ENCODE measurements at places on chromosomes 7 and 10.

- DNase-seq, result no peak
Measured at GRCh38 chr7:47421456-47421855, 160.5 kb downstream of the TNS3 start.

DNA sequence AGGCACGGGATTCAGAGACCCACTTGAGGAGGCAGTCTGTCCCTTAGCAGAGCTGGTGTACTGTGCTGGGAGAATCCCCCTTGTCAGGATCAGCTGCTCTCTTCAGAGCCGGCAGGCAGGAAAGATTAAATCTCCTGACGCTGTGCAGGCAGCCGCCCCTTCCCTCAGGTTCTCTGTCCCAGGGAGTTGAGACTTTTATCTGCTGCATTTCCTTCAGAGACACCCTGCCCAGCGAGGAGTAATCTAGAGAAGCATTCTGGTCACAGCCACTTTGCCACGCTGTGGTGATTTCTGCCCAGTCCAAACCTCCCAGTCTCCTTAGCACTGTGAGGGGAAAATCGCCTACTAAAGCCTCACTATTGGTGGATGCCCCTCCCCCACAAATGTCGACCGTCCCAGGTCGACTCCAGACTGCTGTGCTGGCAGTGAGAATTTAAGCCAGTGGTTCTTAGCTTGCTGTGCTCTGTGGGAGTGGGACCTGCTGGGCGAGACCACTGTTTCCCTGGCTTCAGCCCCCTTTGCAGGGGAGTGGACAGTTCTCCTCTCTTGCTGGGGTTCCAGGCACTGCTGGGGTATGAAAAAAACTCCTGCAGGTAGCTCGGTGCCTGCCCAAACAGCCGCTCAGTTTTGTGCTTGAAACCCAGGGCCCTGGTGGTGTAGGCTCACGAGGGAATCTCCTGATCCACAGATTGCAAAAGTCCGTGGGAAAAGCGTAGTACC, 265.4 kb downstream of the ZWINT start:
- DNase-seq, result no peak

- no peak for DNase-seq
Measured at GRCh38 chr7:4449263-4449662, 232.8 kb upstream of the FOXK1 start.

- DNase-seq, result no peak
Measured at GRCh38 chr7:143426479-143427142, 16.6 kb upstream of the TAS2R60 start.

- no peak for DNase-seq
Measured at GRCh38 chr10:113927440-113927839, 73.0 kb downstream of the NHLRC2 start.

GRCh38 chr10:33930079-33930478, 595.6 kb upstream of the NRP1 start:
- DNase-seq, result no peak

DNA sequence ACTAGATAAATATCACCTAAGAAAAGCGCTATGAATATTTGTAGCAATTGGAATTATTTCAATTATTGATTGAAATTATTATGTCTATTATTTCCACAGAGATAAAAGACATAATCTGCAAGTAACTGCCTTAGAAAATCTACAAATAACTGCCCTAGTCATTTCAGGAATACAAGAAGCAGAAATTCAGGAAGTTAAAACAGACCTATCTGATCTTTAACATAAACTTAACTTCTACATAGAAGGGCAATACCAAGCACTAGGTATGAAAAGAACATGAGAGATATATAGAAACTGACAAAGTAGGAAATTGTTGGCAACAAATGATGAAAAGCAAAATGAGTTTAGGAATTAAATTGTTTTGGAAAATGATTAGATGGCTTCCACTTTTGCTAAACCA, 31.8 kb upstream of the AKR1B10 start:
- no peak for DNase-seq

GRCh38 chr7:22675421-22675820, 51.6 kb upstream of the IL6 start:
- no peak for DNase-seq

DNA sequence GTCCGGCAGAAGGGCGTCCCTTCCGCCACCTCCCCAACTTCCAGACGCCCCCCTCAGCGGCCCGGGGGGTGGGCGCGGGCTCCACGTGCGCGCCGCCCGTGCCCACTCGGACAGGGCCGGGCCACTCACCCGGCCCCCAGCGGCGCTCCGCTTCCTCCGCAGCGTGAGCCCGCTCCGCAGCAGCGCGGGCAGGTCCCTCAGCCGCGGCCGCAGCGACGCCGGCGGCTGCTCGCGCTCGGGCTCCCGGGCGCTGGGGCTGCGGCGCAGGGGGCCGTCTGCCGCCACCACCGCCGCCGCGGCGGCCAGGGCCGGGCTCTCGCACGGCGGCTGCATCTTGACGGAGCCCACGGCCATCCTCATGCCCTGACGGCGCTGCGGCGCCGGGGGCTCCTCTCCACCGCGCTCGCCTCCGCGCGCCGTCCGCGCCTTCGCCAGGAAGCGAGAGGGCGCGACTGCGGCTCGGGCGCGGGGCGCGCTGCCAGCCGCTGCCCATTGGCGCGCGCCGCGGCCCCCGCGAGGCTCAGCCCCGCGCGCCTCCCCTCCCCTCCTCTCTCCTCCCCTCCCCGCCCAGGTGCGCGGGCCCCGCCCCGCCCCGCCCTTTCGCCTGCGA, at the start of gene RAPGEF5:
RAPGEF5 (minus strand) TSS at position 454 of the 610 bp plus-strand sequence; CDS start at position 360, 94 bp downstream.
- no peak for DNase-seq

DNA sequence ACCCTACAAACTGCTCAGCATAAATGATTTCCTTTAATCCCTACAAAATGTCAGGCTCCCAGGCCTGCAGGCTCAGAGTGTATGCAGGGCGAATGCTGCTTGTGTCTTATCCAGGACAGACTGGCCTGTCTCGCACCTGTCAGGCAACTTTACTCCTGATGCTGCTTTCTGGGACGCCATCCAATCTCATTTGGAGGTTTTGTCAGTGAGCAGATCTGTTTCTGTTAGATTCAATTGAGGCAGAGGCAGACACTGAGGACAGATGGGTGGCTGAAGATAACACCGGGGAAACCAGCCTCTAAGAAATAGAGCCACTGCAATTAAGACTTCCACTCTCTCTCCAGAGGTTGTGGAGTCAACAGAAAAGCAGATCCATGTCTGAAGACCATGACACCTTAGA, 115.6 kb downstream of the DPP6 start:
- DNase-seq, result no peak

DNA sequence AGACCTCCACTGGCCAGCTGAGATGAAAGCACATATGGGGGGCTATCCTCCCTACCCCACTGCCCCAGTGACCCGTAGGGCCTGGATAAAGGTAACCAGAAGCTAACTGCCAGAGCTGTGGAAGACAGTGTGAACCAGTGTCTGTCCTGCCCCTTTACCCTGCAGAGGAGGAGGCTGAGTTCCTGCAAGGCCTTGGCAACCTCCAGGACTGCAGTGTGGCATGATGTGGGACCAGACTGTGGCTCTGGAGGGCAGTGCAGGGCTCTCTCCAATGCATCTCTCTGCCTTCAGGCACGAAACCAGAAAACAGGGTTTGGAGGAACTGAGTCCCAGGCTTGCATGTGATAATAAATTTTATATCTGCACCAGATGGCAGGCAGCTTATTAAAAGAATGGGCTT, 93.1 kb downstream of the EPC1 start:
- DNase-seq, result no peak

GRCh38 chr7:28807396-28807994, 150.6 kb downstream of the TRIL start:
- DNase-seq, result no peak

GRCh38 chr10:71494980-71495381, 98.3 kb downstream of the CDH23 start:
- DNase-seq, result no peak

DNA sequence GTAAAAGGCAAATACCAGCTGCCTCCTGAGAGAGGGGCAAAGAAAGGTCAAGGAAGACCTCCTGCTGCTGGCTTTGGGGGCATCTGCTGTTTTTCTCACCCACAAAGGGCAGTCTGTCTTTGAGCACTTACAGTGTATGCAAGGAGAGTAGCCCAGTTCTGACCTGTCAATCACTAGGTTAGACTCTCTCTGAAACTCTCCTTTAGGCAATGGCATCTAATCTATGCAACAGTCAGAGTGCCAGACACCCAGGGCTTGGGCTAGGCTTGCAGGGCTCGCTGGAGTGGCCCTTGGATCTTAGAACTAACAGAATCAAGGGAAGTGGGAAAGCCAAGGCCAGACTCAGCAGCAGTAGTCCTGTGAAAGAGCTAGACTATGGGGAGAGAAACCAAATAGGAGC, 522.9 kb downstream of the NRG3 start:
- no peak for DNase-seq

DNA sequence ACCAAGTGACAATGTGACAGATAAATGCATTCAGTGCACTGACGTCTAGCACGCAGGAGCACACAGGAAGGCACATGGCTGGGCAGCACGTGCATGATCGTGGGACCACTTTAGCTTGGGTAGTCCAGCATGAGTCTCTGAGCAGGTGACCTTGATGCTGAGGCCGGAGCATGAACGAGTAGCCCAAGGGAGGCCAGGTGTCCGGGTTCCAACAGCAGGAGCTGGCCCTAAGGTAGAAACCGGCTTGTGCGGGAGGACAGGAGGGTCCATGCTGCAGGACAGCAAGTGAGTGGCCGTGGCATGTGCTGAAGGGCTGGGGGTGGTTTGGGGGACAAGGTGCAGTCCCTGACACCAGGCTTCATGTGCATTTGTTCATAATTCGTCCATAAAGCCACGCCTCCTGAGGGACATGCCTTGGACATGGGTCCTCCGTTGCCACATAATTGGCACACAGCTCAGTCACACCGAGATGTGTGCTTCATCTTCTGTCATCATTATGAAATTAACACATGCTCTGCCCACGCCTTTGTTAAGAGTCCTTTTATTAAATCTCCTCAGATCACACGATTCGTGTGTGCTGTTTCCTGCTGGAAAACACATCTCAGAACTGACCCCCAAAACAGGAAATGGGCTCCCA, 3.1 kb upstream of the STK32C start:
- DNase-seq, result no peak

DNA sequence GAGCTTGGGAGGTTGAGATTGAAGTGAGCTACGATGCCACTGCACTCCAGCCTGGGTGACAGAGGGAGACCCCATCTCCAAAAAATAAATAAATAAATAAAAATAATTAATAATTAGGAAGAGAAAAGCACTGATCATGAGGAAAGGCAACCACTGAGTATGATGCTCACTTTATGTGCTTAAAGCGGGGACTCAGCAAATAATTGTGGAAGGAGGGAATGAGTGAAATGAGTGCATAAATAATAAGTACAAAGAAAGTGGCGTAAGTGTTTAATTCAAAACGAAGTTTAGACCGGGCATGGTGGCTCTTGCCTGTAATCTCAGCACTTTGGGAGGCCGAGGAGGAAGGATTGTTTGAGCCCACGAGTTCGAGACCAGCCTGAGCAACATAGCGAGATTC, 94.9 kb upstream of the MKLN1 start:
- DNase-seq, result no peak

- DNase-seq, result no peak
Measured at GRCh38 chr7:30519122-30519521, 14.5 kb upstream of the GGCT start.
